Activated naive CD4-positive, alpha-beta T cell treated with anti-CD3 and anti-CD28 coated beads, Interleukin-2, amount 50 U/mL, for 16 hours (primary cell): ENCODE measurements at places on chromosomes 1 and 21.

DNA sequence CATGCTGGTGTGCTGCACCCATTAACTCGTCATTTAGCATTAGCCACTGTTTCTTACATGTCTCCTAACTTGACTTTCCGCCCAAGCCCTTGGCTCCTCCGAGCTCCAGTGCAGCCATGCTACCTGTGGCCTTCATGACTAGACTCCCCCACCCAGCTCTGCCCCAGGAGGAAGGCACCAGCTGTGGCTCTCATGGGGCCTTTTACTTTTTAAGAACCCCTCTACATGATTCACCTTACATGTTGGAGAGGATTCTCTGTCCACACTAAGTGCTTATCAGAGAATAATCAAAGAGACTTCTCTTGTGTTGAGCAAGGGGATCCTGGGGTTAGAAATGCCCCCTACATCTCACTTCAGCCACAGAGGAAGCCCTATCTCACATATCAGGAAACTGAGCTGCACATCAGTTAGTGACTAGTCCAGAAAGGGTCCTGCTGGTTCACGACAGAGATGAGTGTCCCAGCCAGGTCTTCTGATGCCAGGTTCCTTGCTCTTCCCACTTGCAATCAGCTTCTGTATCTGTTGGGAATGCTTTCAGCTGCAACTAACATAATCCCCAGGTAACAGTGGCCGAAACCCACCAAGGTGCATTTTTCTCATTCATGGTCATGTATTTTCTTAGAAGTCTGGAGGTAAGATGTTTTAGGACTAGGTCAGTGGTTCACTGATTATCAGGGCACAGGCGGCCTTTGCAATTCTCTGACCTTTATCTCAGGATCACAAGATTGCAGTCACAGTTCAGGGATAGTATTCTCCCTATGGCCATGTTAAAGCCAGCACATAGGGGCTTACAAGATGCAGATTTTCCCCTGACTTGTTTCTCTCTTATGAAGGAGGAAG is 45.9 kb downstream of the KLHDC7A start:
- DNase-seq, result no peak

- DNase-seq, result no peak
Measured at GRCh38 chr1:30645807-30646206, 77.6 kb downstream of the MATN1 start.

DNA sequence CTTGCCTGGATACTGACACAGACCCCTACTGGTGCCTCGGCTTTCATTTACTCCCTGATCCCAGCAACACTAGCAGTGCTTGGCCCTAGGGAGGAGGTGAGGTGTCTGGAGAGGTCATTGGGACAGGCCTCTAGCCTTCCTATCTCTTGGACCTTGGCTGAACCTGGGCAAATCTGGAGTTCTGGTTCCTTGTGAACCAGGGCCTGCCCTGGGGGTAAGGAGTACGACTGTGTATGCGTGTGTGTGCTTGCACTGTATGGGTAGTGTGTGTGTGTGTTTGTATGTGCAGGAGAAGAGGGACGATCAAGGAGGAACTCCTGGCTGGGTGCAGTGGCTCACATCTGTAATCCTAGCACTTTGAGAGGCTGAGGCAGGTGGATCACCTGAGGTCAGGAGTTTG is 252.7 kb upstream of the CSF3R start:
- DNase-seq, result no peak

GRCh38 chr1:213050745-213051126 is 305 bp upstream of the RPS6KC1 start:
- DNase-seq, result no peak

GRCh38 chr1:118388301-118388959 is 203.4 kb upstream of the SPAG17 start:
- no peak for DNase-seq

GRCh38 chr21:28018741-28019669 is 973.7 kb downstream of the LTN1 start:
- DNase-seq, result no peak

DNA sequence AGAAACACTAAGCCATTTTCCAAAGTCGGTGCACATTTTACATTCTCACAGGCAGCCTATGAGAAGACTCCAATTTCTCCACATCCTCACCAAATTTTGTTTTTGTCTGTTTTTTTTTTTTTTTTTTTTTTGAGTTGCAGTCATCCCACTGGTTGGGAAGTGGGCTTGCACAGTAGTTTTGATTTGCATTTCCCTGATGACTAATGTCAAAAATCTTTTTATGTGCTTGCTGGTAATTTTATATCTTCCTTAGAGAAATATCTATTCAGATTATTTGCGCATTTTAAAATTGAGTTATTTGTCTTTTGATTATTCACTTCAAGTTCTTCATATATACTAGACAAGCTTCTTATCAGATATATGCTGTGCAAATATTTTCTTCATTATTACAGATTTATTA is 141.5 kb downstream of the USH2A start:
- no peak for DNase-seq
